Head of caudate nucleus (tissue), 42 donors: ENCODE measurements at places on chromosomes 7 and 10.

DNA sequence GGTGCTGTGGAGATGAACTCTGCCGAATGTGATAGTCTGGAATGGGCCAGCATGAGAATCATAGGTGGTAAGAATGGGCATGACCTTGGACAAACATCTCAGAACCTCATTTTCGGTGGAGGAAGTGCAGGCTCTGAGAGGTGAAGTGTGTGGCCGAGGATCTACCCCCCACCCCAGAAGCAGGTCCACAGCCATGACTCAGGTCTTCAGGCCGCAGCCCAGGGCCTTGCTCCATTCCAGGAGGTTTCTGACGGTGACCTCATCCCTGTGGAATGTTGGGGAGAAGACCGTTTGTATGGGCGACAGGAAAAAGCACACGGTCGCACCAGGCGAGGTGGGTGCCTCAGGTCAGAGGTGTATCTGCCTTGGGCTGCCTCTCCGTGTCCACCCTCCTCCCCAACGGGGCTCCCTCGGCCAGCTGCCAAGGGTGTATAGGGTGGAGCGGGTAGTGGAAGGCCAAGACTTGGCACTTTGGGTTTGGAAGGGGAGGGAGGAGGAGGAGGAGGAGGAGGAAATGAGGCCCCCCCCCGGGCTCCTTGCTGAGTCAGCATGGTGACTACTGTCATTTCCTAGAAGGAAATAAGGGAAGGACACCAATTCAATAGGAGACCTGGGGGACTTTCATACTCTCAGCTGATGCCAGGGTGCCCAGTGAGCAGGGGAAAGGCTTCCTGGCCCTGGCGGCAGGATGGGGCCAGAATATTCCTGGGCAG, 168.0 kb upstream of the RHEB start:
- no peak for DNase-seq

GRCh38 chr10:35433851-35434426, 97.6 kb downstream of the CCNY start:
- DNase-seq, result no peak

- DNase-seq, result no peak
These were observed 15.7 kb upstream of the PRKAR1B start for GRCh38 chr7:742791-743190.

DNA sequence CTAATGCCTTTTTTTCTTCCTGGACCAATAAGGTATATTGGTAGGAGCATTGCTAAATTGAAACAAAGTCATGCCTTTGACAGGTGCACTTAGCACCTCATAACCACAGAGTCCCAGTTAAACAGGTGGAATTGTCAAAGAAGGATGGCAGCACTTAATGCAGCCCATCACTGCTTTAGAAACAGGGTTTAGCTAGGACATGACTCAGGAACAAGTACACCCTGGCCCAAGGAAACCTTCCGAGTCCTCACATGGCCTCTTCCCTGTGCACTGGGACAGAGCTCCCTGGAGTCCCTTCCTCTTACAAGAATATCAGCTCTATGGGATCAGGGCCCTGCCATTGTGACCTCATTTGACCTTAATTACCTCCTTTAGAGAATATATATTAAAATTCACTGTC, 382.7 kb downstream of the EXOC4 start:
- no peak for DNase-seq

- DNase-seq, result peak; percentile 25
These were observed 533.2 kb upstream of the POM121L12 start for GRCh38 chr7:52502281-52502680.
